Stimulated activated CD8-positive, alpha-beta memory T cell treated with anti-CD3 and anti-CD28 coated beads, Interleukin-7, amount 100 ng/mL, for 1 hour (primary cell): ENCODE measurements at places on chromosomes 6 and 20.

GRCh38 chr6:40881501-40881900 lies 157.5 kb downstream of the UNC5CL start:
- DNase-seq: no peak

GRCh38 chr6:2611092-2611491 lies 139.6 kb downstream of the MYLK4 start:
- DNase-seq: no peak

- DNase-seq: no peak
Measured at GRCh38 chr20:61832181-61832580, 233.5 kb downstream of the TAF4 start.

- no peak for DNase-seq
Measured at GRCh38 chr6:44058617-44059358, 68.5 kb downstream of the MRPL14 start.

DNA sequence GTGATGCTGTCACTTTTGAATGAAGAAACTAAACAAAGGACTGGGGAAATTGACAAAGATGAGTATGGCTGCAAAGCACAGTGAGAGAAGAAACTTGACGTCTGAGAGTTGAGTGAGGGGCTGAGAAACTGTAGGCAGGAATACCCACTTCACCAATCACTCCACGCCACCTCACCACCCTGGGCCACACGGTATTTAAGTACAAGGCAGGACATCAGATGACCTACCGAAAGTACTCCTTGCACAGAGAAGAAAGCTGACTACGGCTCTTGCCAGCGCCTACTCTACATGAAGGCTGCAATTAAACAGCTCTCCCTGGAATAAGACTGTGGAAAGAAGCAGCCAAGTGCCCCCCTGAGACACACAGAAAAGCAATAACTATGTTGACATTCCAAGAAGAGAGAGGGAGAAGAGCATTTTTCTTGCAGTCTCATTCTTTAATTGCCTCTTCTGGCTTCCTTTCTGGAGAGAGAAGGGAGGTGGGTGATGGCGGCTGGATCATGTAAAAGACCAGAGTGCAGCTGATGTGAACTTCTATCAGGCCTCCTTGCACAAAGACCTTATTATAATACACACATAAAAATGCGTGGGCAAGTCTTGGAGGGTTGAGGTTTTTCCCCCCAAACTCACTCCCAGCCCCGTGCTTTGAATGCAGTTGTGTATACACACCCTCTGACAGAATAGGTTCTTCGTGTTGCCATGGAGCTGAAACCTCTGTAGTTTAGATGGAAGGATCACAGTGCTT lies 44.6 kb downstream of the HIVEP2 start:
- no peak for DNase-seq

GRCh38 chr20:39825950-39826349 lies 863.1 kb downstream of the MAFB start:
- DNase-seq: no peak

- no peak for DNase-seq
Measured at GRCh38 chr20:62412194-62413024, 5.3 kb upstream of the CABLES2 start.

- DNase-seq: no peak
Measured at GRCh38 chr20:1535420-1536175, 21.9 kb downstream of the SIRPD start.

GRCh38 chr20:13862245-13862644 lies 77.4 kb downstream of the NDUFAF5 start:
- DNase-seq: no peak

DNA sequence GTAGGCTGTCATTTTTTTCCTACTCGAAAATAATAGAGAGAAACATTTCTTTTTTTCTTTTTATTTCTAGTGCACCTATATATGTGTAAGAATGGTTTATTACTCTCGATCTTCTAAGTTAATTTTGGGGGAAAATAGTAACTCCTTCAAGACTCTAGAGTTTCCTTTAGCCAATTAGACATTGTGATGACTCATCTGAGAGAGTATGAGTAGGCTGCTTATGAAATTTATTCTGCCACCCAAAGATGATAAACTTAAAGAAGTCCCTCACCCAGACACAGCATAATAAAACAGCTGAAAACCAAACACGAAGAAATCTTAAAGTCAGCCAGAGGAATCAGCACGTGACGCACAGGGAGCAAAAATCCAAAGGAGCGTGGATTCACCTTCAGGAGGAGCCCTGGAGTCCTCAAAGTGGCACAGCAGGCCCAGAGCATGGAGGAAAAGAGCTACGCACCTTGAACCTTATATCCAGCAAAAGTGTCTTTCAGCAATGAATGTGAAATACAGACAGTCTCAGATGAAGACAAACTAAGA lies 81.9 kb downstream of the ERMARD start:
- no peak for DNase-seq

- no peak for DNase-seq
Measured at GRCh38 chr20:63740627-63741353, 1.2 kb downstream of the SLC2A4RG start.

DNA sequence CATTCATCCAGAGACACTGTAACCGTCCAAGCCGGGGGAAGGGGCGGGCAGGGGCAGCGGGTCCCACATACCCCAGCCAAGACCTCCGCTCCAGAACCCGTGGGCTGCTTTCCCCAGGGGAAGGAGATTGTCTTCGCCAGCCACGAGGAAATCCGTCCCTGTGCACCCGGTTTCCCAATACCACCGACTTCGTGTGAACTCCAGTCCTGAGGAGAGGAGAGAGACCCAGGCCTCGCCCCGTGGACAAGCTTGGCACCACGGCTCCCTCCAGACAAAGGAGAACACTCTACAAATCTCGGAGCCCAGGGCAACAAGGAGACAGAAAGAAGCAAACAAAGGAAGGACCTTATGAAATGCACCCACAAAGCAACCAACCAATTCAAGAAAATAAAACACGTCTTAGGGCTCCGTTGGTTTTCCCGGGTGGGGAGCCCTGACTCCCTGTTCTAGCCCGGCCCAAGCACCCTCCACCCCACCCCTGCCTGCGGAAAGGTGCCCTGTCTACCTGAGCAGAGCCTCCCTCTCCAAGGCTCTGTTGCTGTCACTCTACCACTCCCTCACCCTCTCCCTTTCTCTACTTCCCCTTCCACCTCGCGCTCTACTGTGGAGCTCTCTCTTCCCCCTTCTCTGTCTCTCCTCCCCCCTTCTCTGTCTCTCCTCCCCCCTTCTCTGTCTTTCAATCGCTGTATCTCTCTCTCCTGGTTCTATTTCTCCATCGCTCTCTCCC lies 1382.8 kb upstream of the DEFB115 start:
- DNase-seq: no peak

DNA sequence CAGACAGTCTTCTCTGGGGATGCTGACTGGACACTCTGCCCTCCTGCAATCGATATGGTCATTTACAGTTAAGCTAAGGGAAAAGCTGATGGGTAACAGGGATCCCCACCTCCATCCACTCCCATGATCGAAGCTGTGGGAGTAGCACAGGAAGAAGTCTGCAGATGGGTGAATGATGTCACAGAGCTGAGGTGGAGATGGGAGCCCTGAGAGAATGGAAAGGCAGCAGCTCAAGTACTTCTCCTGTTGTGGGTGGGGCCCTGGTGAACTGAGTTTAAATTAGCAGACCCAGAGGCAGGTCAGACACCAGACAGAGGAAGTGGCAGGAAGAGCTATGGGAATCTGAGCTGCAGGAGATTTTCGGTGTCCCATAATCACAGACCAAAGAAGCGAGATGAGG lies 29.0 kb downstream of the HDGFL1 start:
- no peak for DNase-seq

DNA sequence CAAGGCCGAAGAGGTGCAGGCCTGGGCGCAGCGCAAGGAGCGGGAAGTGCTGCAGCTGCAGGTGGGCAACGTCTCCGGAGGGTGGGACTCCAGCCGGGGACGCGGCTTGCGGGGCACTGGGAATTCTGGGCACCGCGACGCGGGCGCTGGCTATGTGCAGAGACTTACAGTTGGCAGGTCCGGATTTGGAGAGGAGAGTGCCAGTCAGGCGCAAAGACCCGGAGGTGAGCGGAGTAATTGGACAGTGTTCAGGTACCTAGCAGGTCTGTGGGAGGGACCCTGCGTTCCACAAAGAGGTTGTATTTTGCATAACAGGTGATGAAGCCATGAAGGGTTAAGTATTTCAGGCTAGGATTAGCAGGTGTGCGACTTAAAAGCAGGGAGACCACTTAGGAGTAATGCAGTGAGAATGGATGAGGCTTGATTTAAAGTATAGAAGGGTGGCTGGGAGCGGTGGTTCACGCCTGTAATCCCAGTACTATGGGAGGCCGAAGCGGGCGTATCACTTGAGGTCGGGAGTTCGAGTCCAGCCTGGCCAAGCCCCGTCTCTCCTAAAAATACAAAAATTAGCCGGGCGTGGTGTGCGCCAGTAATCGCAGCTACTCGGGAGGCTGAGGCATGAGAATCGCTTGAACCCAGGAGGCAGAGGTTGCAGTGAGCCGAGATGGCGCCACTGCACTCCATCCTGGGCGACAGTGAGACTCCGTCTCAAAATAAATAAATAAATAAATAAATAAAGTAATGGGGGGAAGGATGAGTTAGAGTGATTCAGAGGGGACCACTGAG lies 1.0 kb downstream of the MRPS26 start:
- DNase-seq: no peak

- no peak for DNase-seq
Measured at GRCh38 chr6:16544006-16544405, 217.3 kb downstream of the ATXN1 start.

DNA sequence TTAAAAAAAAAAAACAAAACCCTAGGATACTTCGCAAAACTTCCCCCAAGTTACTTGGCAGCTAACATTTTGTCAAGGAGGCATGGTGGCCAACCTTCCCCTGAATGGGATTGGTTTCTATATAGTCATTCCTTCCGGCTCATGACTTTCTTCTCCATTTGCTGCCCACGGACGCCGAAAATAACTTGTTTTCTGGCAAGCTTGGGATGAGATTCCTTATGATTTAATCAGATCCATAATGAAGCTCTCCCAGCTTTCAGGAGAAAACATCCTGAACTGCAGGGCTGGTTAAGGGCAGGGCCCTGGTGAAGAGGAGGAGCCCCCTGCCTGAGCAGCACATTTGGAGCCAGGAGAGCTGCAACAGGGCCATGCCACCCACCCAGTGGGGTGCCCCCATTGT lies 49.9 kb downstream of the PPP1R16B start:
- no peak for DNase-seq
